Nucleus accumbens (tissue), 56 donors: ENCODE measurements at places on chromosomes 1 and 21.
A peak's percentile ranks its signal among the peaks of the same experiment; 100 is the strongest.

GRCh38 chr1:40039757-40040510 lies 595 bp upstream of the CAP1 start:
- peak; percentile 67 for DNase-seq

GRCh38 chr21:29549614-29550013 lies 250.9 kb downstream of the BACH1 start:
- DNase-seq, result no peak

GRCh38 chr1:118012515-118013124 lies 83.1 kb downstream of the WDR3 start:
- no peak for DNase-seq

DNA sequence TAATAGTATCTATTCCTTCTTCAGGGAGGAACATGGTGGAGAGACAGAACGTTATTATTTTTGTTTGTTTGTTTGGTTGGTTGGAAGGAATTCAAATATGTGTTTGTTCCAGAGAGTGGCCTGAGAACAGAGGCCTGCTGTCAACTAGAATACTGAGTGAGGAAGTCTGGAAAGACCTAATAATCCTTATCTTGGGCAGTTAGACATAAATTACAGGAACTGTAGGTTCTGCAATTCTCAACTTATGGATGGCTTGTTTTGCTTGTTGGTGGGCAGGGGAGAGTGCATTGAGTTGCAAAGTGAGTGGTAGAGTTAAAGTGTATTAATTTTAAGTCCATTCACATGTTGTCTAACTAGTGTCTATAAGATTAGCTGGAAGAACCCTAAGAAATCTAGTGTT lies 197.6 kb downstream of the BACH1 start:
- DNase-seq, result no peak

DNA sequence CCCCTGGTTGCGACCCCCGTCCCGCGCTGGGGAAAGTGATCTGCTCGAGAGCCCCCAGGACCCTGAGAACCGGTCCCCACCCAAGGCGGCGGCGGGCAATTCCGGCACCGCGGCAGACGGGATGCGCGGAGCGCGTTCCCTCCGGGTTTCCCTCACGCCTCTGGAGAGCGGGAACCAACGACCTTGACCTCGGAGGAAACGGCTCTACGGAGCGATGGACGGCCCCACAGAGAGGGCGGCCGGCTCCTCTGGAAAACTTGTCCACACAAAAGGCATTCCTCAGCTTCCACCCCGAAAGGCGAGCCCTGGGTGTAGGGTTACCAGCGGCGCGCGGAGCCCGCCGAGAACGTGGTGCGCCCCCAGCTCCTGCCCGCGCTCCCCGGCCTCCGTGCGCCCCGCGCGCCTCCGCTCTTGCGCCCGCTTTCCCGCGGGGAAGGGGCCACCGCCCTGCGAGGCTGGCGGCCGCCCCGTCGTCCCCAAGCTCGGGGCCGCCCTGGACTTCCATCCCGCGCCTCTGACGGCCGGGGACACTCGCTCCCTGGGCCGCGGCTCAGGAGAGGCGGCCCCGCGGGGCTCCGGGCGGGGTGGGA lies 391 bp upstream of the KIAA1614 start:
- no peak for DNase-seq

DNA sequence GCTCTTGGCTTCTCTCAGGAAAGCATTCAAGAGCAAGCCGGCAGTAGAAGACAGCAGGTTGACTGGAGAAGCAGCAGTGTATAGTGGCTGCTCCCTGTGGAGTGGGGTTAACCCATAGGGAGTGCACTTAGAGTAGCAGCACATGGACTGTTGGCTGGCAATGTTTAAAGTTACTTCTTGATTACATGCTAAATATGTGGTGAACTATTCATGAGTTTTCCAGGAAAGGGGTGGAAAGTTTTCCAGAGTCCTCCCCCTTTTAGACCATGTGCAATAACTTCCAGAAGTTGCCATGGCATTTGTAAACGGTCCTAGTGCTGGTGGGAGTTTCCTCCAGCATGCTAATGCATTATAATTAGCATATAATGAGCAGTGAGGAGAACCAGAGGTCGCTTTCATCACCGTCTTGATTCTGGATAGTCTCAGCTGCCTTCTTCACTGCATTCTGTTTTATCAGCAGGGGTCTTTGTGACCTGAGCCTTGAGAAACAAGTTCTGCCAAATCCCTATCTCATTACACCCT lies 131.8 kb downstream of the CCDC185 start:
- DNase-seq, result no peak
